CD4-positive, alpha-beta T cell (primary cell): ENCODE measurements at places on chromosomes 11 and 22.

- no peak for DNase-seq
These were observed 633.8 kb downstream of the DLG2 start for GRCh38 chr11:84993386-84993785.

DNA sequence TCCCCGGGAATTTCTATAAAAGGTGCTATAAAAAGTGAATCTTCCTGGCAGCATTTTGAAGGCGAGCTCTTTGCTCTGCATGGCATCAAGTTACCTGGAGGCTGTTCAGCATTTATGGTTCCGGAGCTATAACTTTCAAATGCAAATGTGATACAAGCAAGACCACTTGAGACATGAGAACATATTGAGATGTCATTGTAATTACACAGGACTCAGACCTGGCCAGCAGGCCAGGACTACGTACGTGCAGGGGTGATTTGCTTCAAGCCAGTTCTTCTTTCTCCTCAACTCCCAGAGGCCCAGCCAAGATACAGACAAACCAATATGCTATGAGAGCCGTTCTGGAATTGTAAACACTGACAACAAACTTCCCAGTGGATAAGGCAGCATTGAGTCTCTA, 227.4 kb upstream of the FAT3 start:
- DNase-seq: no peak

- no peak for DNase-seq
These were observed 71.8 kb downstream of the XRRA1 start for GRCh38 chr11:74877132-74877531.

DNA sequence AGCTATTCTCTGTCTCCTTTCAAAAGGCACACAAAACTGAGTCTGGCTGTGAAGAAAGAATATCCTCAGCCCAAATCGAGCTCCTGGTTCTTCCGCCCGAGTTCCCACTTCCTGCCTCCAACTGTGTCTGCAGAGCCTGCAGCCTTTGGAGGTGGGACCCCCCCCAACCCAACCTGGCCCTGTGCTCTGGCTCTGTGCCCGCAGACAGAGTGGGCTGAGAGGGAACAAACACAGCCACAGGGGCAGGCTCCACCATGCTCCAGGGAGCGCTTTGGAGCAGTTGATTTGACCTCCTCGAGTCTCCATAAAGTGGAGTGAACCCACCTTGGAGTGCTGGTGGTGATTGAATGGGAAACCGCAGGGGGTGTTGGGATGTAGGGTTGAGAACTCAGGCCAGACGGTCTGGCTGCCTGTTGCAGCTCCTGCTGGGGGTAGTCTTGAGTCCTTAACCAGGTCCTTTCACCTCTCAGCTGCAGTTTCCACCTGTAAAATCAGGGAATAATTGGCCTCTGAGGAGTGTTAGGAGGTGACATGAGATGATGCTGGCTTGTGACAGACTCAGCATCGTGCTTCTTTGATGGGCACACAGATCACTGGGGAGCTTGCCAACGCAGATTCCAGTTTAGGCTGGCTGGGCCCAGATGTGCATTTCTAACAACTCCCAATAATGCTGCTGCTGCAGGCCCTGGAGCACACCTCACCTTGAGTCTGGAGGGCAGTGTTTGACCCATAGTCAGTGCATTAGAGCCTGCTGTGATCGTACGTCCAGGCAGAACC, 11.4 kb downstream of the DAGLA start:
- no peak for DNase-seq
